ENCODE measurements at places on chromosomes 2 and 18. TPM values are rescaled to one million over a fixed set of nuclear protein-coding genes. Genes with fewer than 3 reads are reported as not detected.

GRCh38 chr2:130756053-130756873, 923 bp downstream of the AMER3 start:
- peak overlapping the region; percentile 82 for H3K4me3 ChIP-seq
- peaks cover 5% of the 10 kb centered on the region for H3K4me1 ChIP-seq
- H3K27ac ChIP-seq, result peak overlapping the region; percentile 77
- H3K36me3 ChIP-seq, result peaks cover 4% of the 10 kb centered on the region
- H3K27me3 ChIP-seq, result peaks cover 9% of the 10 kb centered on the region

DNA sequence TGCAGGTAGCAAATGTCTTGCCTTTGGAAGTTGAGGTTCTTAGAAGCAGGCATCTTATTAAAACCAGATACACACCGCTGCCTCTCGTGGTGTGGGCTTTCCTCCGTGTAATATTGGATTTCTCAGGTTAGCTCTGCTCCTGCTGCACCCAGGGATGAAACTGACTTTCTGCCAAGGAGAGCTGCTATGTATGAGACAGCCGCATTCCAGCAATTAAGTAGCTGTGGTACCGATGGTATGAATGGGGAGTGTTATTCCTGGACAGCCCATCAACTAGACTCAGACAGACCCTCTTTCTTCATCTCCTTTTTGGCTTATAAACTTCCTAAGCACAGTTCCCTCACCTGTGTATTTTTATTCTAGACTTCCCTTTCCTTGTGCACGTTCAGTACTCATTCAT, 6.8 kb upstream of the EHD3 start:
- no peaks in the 10 kb centered on the region for H3K4me1 ChIP-seq
- H3K27ac ChIP-seq, result no peak overlapping the region
- peaks cover 4% of the 10 kb centered on the region for H3K27me3 ChIP-seq
- no peak for DNase-seq

GRCh38 chr2:102074152-102074783, 68.3 kb upstream of the IL1R1 start:
- no peak overlapping the region for H3K4me3 ChIP-seq
- H3K36me3 ChIP-seq, result no peaks in the 10 kb centered on the region
- peaks cover 4% of the 10 kb centered on the region for H3K4me1 ChIP-seq
- no peaks in the 10 kb centered on the region for H3K27me3 ChIP-seq

GRCh38 chr2:234790380-234790779, 161.4 kb upstream of the SH3BP4 start:
- H3K4me1 ChIP-seq, result peaks cover 31% of the 10 kb centered on the region
- DNase-seq, result no peak
- H3K4me3 ChIP-seq, result no peak overlapping the region
- H3K36me3 ChIP-seq, result peaks cover 3% of the 10 kb centered on the region
- H3K27ac ChIP-seq, result no peak overlapping the region

DNA sequence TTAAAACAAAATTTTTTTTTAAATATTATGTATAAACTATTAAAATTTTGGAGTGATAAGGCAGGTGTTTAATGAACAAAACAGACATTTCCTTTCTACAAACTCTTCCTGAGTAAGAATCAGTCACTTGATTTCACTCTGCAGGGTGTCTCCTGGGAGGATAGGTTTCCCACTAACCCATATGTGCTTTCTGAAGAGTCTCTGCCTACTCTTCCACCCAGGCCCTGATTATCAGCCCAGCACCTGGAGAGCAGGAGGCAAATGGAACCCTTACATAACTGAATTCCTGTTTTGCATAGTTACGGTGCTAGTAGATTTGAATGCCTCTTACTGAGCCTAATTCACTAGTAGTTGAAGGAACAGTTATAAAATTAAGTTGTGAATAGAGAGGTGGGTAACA, 1718.6 kb downstream of the SUCLG1 start:
- no peaks in the 10 kb centered on the region for H3K36me3 ChIP-seq
- DNase-seq, result no peak
- H3K4me3 ChIP-seq, result no peak overlapping the region

- no peaks in the 10 kb centered on the region for H3K36me3 ChIP-seq
- no peak for DNase-seq
- H3K27ac ChIP-seq, result no peak overlapping the region
- peaks cover 21% of the 10 kb centered on the region for H3K4me1 ChIP-seq
- H3K4me3 ChIP-seq, result no peak overlapping the region
Observed at GRCh38 chr2:207241198-207241597, 75.5 kb upstream of the KLF7 start.

Gene VSNL1
- total RNA-seq, result 19.6 TPM

- H3K4me3 ChIP-seq, result no peak overlapping the region
- H3K27me3 ChIP-seq, result no peaks in the 10 kb centered on the region
- peak; percentile 22 for DNase-seq
Observed at GRCh38 chr2:48471048-48471474, 58.9 kb upstream of the STON1 start.

GRCh38 chr2:232894251-232894650, 24.2 kb downstream of the SNORC start:
- no peak overlapping the region for H3K4me3 ChIP-seq
- peaks cover 4% of the 10 kb centered on the region for H3K27me3 ChIP-seq
- peaks cover 12% of the 10 kb centered on the region for H3K4me1 ChIP-seq
- no peak overlapping the region for H3K27ac ChIP-seq
- peaks cover 3% of the 10 kb centered on the region for H3K36me3 ChIP-seq

DNA sequence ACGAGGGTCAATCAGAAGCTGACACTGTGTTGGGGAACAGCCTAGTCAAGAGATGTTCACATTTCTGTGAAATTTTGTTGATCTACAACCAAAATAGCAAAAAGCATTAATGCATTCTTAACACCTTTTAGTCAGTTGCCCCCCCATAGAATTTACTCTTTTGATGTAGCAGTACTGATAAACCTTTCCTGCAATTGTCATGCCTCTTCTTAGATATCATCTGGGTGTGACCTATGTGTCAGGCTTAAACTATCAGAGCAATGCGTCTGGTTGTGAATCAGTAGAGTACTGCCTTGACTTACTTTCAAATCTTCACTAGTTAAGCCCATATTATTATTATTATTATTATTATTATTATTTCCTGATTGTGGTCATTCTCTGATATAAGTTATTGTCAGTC, 61.9 kb downstream of the GREB1L start:
- no peak overlapping the region for H3K4me3 ChIP-seq
- H3K36me3 ChIP-seq, result peaks cover 12% of the 10 kb centered on the region
- no peak for DNase-seq

DNA sequence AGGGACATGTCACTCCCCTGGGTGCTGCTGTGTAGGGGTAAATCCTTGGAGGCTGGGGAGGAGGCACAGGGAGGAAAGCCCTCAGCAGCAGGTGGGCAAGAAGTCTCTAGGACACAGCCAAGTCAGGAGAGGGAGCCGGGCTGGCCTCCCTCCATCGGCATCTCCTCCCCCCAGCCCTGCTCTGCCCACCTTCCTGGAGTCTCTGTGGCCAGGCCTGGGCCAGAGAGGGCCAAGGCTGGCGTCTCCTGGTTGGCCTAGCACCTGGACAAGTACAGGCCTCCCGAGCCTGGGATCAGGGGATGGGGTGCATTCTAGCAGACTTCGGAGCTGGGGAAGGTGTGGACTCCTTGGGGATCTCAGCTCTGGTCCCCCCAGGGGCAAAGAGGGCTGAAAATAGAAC, 1.8 kb downstream of the SPEG start:
- DNase-seq, result no peak
- peaks cover 26% of the 10 kb centered on the region for H3K27me3 ChIP-seq
- H3K4me1 ChIP-seq, result peaks cover 6% of the 10 kb centered on the region
- H3K4me3 ChIP-seq, result no peak overlapping the region

Gene FSHR
- not detected for total RNA-seq

DNA sequence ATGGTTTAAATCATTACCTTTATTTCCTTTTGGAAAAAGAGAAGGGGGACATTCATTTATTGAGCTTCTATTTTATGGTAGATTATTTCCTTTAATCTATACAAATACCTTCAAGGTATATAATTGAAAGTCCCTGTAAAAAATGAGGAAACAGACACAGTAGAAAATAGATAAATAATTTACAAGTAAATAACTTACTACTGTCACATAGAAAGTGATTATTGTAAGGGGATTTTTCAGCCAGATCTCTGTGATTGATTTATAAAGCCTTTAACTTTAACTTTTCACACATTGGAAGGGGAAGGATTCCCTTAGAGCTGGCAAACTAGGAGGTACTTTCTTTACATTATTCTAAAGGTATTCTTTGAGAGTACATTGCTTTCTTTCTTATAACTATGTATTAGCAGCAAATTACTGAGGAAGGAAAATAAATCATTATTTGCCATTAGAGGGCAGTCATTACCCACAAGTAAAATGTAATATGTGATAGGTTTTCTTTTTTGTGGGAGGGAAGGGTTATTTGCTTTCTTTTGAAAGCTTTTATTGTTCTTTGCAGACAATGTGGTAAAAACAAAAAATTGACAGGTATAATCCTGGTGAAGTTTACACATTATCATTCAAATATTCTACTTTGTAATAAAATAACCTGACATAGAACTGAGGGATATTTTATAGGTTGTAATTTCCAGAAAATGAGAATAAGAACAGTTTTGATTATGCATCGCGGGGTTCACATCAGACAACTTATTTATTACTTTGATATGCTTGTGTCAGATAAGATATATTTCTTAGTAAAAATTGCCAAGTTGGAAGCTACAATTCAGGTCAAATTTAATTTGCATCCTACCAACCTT, 24.8 kb upstream of the RPE start:
- DNase-seq, result no peak
- H3K36me3 ChIP-seq, result no peaks in the 10 kb centered on the region
- H3K27me3 ChIP-seq, result no peaks in the 10 kb centered on the region
- no peak overlapping the region for H3K4me3 ChIP-seq
- no peaks in the 10 kb centered on the region for H3K4me1 ChIP-seq

- no peak overlapping the region for H3K4me3 ChIP-seq
- H3K27ac ChIP-seq, result no peak overlapping the region
- peaks cover 2% of the 10 kb centered on the region for H3K27me3 ChIP-seq
- no peaks in the 10 kb centered on the region for H3K4me1 ChIP-seq
- no peaks in the 10 kb centered on the region for H3K36me3 ChIP-seq
Observed at GRCh38 chr2:59824314-59824713, 729.1 kb downstream of the BCL11A start.

GRCh38 chr18:45284174-45284573, 331.1 kb upstream of the SLC14A2 start:
- H3K27me3 ChIP-seq, result peaks cover 2% of the 10 kb centered on the region
- H3K4me3 ChIP-seq, result no peak overlapping the region
- H3K27ac ChIP-seq, result no peak overlapping the region
- peaks cover 2% of the 10 kb centered on the region for H3K4me1 ChIP-seq

Gene MC5R
- 0.56 TPM for total RNA-seq

Gene HNMT
- total RNA-seq, result 4.6 TPM

Data from endothelial cell (in vitro differentiated cells).